ENCODE measurements at places on chromosomes 5 and 9.

GRCh38 chr5:176481711-176482110, 33.5 kb downstream of the FAF2 start:
- DNase-seq: no peak

- DNase-seq: peak; percentile 37
Measured at GRCh38 chr9:135478191-135478590, 1.4 kb upstream of the PPP1R26 start.

DNA sequence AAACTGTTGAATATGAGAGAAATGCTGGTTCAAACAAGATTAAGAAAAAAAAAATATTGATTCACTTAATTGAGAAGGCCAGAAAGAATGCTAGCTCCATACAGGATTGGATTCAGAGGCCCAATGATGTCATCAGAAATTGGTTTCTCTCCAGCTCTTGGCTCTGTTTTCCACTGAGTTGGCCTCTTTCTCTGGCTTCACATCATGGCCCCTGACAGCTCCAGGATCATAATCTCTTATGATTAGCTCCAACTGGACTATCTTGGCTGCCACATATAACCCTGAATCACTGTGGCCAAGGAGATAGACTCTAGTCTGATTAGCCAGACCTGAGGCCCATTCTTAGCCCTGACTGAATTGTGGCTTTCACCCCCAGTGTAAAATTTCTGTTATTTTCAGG, 244.7 kb upstream of the GRAMD2B start:
- peak; percentile 53 for DNase-seq

GRCh38 chr9:133628766-133629165, 7.4 kb upstream of the DBH start:
- DNase-seq: no peak

DNA sequence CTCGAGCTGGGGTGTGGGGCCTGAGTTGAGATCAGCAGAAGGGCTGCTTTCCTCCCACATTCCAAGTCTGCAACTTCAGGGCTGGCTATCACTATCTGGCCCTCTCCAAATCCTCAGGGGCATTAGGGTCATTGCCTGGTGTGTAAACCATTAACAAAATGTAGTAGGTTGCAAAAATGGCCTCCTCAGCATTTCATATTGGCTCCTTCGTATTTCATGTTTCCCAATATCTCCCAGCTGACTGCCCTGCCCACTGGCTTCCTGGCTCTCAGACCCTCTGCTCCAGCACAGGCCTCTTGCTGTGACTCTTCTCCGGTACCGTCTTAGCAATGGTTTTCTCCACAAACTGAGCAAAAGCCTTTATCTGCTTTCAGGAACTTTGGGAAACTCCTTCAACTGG, 113.8 kb downstream of the GADD45G start:
- no peak for DNase-seq

All from GM23248 (cell line).